ENCODE measurements at places on chromosomes 12 and 14.

DNA sequence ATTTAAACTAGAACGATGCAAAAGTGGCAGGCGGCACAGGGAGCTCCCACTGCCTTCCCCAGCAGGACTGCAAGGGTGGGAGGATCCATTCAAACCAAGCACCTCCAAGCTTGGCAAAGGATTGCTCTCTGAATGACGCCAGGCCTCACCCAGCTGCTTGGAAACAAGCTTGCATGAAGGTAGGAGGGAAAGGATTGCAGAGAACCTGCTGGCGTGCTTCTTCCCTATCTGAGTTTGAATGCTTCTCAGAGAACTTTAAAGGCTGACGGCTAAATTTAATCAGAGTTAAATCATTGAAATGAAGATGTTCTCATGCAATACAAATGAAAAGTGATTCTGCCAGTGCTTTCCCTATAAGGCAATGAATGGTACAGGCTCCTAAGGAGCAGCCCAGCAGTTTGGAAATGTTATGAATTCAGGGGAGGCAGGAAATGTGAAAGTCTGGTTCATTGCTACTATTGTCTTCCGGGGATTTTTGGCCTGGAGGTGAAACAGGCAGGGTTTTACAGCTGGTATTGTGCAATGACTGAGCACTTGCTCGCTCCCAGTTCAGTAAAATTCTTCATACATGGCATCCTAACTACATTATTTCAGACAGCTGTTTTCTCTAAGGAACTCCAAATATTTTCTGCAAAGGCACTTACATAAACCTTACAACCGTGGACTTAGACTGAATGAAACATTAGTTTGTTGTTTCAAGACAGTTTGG lies 31.9 kb upstream of the DUSP6 start:
- peak; percentile 15 for DNase-seq

DNA sequence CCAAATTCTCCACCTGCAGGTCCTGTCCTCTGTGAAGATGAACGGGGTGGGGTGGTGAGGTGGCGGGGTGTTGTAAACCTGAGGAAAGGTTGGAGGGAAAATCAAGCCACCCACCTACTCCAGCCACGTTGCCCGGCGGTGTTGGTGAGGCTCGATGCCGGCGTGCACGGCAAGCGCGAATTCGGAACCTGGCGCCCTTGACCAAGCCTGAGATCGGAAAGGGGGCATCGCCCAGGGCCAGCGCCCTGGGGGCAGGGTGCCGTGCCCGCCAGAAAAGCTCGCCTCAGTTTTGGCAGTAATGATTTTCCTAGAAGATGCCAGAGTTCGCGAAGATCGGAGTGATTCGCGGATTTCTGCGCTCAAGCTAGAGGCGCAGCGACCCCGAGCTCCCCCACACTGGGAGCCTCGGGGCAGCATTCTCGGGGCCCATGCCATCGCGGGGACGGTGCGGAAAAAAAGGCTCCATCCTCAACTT lies 817 bp downstream of the STXBP6 start:
- no peak for DNase-seq

GRCh38 chr12:24770821-24771220 lies 178.1 kb downstream of the BCAT1 start:
- no peak for DNase-seq

GRCh38 chr14:26761532-26761931 lies 163.7 kb upstream of the NOVA1 start:
- DNase-seq, result no peak

DNA sequence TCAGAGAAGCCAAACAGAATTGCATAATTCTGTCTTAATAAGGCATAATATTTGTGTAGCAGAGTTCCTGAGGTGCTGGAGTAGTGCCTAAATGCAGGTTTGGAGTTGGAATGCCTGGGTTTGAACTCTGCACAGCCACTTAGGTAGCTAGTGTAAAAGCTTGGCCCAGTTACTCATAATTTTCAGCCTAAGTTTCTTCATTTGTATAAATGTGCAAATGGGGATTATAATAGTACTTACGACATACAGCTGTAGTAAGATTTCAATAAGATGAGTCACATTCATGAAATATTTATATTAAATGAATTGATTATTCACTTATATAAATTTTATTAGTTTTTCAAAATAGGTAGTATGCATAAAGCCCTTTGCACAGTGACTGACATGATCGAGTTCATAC lies 175.8 kb downstream of the DERA start:
- no peak for DNase-seq

GRCh38 chr14:98711453-98711852 lies 560.5 kb downstream of the BCL11B start:
- no peak for DNase-seq

- DNase-seq, result peak; percentile 39
Measured at GRCh38 chr12:106251631-106252455, 4.0 kb upstream of the CKAP4 start.

DNA sequence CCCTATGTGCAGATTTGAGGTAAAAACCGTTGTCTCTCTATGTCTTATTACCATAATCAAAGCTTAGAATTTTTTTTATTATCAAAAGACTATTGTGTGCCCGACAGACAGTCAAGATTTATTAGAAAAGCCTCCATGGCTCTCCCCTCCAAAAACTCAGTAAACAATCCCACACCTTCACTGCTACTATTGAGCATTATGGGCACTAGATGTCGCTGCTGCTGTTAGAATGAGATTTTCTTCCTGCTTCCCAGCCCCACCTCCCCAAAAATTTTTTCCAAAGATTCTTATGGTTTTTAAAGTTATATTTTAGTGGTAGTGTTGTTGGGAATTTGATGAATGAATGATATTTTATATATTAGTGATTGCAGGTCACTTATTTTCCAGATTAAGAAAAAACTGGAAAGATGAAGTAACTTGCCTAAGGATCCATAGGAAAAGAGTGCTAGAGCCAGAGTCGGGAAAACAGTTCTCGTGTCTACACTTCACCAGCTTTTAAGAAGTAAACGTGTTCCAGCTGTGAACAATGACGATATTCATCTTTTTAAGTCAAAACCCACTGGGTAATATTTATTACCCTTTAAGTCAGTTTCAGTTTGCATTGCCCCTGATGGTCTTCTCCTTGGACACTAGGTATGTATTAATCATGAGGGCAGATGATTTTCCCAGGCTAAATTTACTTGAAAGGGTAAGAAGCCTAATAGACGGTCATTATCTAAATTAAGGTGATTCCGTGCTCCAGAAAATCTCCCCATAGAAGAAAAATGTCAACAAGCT lies 12.2 kb upstream of the FOXG1 start:
- no peak for DNase-seq

DNA sequence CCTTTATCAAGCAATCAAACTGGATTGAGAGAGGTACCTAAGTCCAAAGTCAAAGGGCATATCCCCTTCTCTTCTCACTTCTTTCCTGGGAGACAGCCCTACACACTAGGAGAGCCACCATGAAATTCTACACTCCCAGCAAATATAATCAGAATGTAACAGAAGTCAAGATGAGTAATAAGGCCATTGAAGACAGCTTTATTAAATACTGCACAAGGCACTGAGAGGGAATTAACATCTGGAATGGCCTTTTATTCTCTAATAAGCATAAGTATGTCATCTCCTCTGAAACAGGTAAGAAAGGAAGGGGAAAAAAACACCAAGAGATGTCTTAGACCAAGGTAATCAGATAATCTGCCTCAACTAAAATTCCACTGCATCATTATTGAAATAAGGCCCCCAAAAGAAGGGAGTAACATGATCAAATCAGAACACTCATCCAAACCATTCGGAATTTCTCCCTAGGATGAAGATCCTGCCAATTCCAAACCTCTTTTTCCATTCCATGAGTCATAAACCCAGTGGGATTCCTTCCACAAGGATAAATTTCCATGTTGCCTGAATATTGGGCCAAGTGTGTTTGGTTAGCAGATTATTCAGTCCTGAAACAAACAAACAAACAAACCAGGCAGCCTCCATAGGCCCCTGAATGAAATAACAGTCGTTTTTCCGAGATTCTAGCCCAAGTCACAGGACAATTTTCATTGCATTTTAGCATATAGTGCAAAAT lies 19.9 kb downstream of the SLC35F4 start:
- no peak for DNase-seq
